Right lung (tissue), 10 donors: ENCODE measurements at places on chromosomes 11 and 22.

- DNase-seq: no peak
Measured at GRCh38 chr11:30919389-30920152, 333.4 kb upstream of the MPPED2 start.

GRCh38 chr11:72326151-72326848 is 82.3 kb upstream of the PHOX2A start:
- no peak for DNase-seq

DNA sequence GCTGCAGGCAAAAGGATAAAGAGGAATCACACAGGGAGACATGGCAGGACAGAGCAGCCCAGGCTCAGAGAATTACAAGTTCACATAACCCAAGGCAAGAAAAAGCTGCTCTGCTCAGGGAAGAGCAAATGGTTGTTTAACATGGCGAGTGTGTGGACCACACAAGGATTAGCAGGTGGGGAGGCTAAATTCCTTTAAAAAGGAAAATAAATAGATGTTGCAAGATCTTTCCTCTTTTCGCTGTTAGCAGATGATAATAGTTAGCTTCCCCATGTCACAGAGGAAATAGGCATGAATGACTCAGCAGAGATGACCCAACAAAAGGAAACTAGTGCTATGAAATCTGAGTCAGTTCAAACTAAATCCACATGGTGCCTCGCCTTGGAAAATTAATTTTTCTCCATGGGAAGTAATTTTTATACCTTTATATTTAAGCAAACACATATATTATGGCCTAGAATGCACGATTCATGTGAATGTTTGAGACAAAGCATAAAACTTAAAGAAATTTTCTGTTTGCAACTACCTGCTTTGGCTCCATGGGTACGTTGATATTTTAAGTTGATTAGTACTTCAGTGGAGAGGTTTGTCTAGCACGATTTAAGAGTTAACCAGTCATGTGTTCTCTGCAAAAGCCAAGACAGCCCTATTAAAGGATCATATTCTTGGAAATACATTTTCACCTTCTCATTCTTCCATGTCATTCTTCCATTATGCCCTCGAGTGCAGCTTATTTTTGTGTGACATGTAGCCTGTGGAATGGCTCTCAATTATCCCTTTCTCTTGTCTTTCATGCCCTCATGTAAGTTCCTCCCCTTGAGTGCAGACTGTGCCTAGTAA is 38.5 kb upstream of the FJX1 start:
- no peak for DNase-seq

DNA sequence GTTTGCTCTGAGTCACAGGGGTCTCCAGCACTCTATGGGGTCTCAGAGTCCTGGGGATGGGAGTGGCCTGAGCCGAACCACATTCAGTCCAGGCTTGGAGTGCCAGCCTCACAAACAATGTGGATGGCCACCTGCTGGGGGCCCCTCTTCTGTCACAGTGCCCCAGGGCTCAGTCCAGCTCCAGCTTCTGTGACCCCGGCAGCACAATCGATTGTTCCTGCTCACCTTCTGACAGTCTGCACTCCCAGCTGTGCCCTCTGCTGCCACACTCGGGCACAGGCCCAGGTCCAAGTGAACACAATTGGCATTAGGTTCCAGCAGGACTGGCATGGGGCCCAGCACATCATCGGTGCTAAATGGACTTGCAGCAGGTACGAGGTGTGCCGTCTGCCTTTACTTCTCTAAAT is 84.8 kb downstream of the TP53I11 start:
- DNase-seq: no peak

DNA sequence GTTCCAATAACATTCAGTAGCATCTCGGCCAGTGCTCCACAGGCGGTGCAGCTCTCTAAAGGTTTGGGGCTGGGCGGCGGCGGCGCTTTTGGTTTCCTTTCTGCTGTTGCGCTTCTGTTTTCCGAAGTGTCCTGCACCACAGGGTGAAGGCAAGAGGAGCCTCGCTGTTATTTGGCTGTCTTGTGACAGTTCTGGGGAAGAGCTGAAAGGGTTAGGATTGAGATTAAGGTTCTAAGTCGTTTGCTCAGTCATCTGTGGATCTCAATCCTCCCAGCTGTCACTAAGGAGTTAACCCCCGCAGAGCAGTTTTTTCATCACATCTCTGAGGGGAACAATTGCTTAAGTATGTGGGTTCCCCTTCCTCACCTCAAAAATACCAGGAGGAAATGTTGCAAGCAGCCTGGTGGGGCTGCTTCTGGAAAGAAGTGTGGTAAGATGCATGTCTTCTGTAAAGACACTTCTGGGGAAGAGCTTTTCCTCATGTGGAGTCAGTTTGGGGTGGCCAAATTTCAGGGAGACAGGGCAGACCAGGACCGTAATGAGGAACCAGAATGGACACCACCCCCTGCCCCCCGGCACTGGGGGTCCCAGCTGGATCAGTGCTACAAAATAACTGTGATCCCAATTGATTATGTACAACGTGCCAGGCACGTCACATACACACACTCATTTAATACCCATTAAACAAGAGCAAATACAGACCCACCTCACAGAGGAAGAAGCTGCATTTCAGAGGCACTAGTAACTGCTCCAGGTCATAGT is 14.2 kb downstream of the TMEM121B start:
- no peak for DNase-seq

DNA sequence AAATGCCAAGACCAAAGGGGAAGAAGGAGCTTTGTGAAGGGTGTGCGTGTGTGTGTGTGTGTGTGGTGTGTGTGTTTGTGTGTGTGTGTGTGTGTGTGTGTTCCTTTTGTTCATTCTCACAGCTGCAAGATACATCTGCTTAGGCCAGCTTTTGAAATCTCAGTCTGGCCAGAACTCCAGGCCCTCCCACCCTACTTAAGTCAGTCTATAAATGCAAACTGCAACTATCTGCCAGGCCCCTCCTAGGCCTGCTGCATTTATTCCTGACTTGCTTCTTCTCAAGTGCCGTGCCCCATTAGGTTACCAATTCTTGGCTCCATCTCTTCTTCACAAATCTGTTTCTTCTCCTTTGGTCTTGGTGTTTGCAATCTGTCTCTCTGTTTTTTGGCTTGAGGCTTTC is 21.6 kb upstream of the RIC3 start:
- no peak for DNase-seq

- peak; percentile 66 for DNase-seq
Measured at GRCh38 chr11:70650075-70650909, 252.0 kb downstream of the CTTN start.

DNA sequence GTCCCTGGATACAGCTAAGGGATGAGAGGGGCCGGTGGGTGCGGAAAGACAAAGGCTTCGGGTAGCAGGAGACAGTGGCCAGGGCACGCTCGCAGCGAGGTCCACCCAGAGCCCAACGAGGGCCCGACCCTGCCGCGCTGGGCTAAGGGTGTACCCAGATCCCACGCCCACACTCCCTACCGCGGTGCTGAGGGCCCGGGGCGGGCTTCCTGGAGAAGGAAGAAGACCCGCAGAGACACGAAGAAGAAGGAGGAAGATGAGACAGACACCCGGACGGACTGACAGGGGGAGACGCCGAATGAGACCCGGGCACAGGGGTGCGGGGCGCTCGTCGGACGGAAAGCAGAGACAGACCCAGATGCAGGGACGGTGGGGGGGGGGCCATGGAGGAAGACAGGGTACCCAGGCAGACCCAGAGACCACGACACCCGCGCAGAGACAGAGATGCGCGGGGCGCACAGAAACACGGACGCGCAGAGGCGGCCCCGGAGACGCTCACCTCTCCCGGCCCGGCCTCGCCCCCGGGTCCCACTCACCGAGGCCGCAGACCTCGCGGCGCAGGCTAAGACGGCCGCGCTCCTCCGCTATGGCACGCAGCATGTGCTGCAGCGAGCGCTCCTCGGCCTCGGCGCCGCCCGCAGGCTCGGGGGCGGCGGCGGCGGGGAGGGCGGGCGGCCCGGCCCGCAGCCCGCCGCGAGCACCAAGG is 437 bp downstream of the KIAA0930 start:
- DNase-seq: no peak
